HS-27A (cell line): ENCODE measurements at places on chromosomes 7 and 10.

DNA sequence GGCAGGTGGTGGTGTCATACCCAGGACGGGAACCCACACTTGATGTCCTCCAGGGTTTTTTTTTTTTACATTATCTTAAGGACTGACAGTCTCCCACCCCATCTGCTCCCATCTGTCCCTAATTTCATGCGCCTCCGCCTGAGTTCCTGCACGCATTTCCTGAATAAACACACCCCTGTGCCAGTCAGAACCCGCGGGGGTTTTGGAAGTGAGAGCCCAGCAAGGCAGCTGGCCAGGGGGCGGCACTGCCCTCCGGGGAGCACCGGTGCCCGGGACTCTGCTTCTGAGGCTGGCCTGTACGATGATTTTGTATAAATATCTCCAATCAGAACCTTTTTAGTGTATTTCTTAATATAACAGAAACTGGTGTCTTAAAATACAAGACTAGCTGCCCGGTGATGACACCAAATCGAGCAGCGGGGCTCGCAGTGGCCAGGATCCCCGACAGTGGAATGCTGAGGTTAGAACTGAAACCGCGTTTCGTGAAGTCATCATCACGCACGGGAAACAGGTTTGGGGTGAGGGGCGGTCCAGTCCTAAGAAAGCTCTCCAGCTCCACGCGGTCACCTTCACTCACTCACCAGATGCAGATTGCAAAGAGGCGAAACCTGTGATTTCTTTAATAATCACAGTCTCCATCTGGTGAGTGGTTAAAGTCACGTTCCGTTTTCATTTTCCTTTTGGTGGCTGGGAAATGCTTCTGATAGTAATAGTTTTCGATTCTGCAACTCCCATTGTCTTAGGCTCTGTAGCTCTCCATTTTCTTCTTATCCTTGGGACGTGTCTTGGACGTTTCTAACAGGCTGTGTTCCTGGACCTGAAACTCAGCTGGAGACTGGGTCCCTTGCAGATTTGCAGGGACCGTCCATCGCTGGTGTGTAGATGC is 19.7 kb downstream of the BNIP3 start:
- DNase-seq, result no peak

DNA sequence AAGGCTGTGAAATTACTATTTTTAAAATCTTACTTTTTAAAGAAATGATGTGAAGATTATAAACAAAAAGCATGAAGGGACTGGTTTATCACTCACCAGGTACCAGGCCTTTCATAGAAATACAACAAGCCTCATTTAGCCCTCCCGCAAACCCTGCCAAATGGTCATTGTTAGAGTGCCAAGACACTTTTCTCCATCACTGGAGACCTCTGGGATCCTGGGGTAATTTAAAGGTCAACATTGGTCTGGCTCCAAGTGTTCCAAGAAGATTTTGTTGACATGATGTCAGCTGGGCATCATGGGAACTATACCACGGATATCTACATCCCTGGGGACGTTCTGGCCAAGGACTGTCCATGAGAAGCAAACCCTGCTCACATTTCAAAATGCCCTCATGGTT is 138.0 kb upstream of the FRMD4A start:
- no peak for DNase-seq

- DNase-seq, result no peak
These were observed 235.7 kb downstream of the EMX2 start for GRCh38 chr10:117778241-117778640.

- DNase-seq, result no peak
These were observed 15.0 kb upstream of the COL28A1 start for GRCh38 chr7:7550663-7551062.

DNA sequence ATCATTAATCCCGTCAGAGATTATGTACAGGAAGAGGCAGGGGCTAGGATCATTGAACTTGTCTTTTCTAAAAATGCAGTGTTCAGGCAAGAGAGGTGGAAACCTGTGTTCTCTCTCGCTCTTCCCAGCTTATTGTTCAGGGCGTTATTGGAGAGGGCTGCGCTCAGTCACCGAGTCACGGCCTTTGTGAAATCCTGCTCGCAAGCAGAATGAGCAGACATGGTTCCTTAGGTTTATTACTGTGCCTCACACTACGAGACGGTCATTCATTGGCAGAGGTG is 631 bp upstream of the PRKRIP1 start:
- no peak for DNase-seq

- no peak for DNase-seq
These were observed 32.9 kb downstream of the GPER1 start for GRCh38 chr7:1120791-1121190.

DNA sequence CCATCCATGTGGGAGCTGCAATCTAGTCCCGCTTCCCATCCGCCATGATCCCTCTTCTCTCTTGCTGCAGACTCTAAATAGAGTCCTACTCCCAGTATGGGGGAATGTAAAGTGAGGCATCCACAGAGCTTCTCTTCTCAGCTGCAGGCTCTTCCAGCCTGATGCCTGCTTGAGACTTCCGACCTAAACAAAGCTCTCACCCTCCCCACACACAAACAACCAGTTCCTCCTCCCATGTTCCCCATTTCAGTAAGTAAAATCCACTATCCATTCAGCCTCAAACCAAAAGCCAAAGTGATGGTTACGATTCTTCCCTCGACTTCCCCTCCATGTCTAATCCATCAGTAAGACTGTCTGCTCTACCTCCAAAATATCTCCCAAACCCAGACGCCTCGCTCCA is 108.2 kb upstream of the NFE2L3 start:
- no peak for DNase-seq

GRCh38 chr7:3537210-3537875 is 236.3 kb downstream of the SDK1 start:
- no peak for DNase-seq
